ENCODE measurements at places on chromosomes 11 and 22. TPM values are rescaled to one million over a fixed set of nuclear protein-coding genes. Genes with fewer than 3 reads are reported as not detected.

DNA sequence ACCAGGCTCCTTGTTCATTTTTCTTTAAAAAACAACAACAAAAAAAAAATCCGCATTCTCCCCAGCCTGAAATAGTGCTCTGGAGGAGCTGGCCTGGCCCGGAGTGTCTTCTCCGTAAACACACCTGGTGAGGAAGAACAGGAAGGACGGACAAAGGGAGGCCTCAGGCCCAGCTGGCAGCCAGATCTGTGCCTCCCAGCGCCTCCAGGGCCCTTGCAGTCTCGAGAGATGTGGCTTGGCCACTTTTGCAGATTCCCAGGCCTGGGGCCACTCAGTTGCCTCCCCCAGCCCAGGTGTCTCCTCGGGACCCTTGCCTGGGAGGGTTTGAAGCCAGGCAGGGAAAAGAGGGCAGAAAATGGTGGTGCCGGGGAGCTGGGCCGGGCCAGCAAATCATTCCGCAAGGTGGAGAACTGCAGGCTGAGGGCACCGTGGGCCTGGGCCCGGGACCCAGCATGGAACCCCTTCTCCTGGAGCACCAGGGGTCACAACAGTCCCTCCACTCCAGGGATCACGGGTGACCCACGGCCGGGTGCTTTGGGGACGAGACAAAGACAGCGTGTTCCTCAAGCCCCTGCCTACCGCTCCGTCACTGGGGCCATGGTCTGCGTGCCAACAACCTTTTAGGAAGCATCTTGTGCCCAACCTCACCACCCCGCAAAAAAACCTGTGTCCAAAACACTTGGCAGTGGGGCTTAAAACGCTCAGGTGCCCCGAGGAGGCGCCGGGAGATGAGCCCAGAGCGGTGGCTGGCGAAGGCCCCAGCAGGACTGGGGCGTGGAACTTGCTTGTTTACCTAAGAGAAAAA, 67.1 kb upstream of the WNT7B start:
- DNase-seq = no peak

GRCh38 chr22:36977947-36978660, 41.1 kb downstream of the TST start:
- peak; percentile 70 for DNase-seq

GRCh38 chr11:75135021-75135650, 15.8 kb upstream of the SLCO2B1 start:
- no peak for DNase-seq

DNA sequence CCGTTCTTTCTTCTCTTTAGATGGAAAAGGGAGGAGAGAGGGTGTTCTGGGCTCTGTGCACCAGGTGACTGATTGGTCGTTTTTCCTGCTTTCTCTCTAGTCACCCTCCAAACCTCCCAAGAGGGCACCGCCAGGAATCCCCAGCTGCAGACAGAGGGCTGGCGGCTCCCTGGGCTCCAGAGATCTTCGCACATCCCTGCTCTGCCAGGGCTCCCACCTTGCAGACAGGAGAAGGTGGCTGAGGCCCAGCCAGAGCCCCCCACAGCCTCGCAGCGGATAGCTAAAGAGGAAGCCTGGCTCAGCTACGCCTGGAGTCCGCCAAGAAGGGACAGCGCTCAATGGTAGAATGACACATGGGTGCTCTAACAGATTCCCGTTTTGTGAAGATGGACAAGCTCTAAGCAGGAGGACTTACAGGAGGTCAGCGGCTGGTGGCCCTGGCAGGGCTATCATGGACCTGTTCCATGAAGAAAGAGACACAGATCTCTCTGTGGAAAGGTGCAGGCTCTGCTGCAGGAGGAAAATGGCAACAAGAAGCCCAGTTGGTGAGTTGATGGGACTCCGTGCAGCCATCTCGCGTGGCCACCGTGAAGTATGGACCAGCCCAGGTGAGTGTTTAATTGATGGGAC, 976.9 kb downstream of the BRD1 start:
- no peak for DNase-seq

GRCh38 chr11:1830322-1831223, 4.2 kb upstream of the SYT8 start:
- no peak for DNase-seq

DNA sequence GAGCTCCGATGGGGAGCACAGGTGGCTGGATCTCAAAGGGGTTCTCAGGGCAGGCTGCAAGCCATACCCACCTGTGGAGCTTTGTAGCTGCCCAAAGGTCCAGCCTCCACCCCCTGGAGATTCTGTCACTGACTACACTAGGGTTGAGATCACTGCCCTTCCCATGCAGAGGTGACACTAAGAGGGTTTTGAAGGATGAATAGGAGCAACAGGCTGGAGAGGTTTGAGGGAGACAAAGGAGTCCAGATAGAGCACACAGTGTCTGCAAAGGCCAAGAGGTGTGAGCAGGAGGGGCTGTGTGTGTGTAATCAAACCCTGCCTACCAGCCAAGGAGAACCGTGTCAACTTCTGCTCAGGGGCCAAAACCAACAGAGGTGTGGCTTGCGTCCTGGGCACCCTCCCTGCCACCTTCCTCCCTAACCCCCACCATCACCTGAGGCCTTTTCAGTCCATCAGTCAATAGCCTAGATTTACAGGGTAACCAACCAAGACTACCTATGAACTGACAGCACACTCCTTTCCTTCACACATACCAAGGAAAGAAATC, 43.0 kb upstream of the WNT11 start:
- DNase-seq = no peak

- DNase-seq = no peak
Observed at GRCh38 chr11:112513417-112513816, 252.8 kb upstream of the PLET1 start.

GRCh38 chr22:27204817-27205216, 547.4 kb downstream of the MIAT start:
- DNase-seq = no peak

DNA sequence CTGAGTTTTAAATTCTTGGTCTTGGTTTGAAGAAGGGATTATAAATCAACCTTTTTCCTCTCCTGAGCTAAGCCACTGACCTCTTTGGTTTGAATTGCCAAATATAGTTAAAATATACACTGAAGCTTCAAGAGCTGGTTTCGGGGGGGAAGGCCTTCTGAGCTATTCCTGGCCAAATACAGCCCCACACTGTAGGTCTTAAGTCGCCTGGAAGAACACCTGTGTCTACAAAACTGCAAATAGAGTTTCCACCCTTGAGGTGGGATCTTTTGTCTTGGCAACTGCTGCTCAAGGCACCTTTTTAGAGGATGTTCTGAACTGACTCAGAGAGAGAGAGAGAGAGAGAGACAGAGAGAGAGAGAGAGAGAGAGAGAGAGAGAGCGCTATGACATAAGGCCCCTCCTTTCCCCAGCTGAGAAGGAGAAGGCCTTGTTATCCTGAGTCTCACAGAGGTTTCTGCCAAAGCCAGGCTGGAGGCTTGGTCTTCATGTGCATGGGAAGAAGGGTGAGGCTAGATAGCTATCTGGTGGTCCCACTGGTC, 5.5 kb downstream of the ADM start:
- no peak for DNase-seq

GRCh38 chr11:45470794-45471167, 184.6 kb upstream of the SYT13 start:
- DNase-seq = no peak

DNA sequence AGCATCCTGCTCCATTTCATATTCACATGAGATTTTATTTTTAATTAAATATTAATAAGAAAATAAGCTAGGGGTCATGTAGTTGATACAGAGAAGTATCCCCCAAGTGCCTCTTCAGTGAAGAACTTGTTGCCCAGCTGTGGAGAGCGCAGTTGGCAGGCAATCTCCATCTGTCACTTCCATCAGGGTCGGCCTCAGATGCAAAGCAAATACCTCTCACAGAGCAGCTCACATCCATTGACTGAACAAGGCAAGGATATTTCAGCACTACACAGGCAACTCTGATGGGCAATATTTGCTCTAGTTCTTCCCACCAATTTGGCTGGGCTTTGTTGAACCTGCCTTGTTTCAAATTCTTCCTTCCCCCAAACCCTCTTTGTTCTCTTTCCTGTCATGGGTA, 129.4 kb downstream of the NOX4 start:
- DNase-seq = no peak

DNA sequence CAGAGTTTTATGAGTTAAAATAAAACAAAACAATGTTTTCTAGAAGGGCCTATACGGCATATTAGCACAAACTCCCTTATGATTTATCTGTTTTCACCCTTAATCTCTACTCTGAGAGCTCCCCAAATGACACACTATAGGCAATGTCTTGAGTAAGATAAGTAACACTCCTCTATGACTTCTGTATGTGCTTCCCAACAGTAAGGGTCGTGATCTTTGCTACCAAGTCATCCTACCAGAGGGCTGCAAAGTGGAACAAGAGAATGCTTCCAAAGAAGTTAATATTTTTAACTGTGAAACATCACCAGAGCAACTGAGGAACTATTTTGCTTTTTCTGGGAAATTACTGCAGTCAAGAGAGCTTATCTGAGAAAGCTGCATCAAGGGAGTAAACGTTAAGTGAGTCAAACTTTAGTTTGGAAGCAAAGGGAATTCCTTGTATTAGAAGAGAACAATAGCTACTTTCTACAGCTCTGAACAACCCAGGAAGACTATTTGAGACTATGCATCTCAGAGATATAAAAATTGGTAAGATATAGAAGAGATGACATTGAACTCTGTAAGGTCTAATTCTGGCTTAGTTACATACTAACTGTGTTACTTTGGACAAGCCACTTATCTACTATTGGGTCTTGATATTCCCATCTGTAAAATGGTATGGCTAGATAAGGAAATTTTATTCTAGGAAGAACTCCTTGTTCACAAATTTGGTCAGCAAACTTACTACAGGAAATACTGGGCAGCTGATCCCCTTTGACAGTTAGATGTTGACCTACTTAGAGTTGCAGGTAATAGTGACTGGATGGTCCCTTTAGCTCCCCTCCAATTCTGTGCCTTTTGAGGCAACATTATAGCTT, 43.7 kb upstream of the CCDC34 start:
- DNase-seq = no peak

- no peak for DNase-seq
Observed at GRCh38 chr22:42699976-42700352, 20.7 kb downstream of the A4GALT start.

DNA sequence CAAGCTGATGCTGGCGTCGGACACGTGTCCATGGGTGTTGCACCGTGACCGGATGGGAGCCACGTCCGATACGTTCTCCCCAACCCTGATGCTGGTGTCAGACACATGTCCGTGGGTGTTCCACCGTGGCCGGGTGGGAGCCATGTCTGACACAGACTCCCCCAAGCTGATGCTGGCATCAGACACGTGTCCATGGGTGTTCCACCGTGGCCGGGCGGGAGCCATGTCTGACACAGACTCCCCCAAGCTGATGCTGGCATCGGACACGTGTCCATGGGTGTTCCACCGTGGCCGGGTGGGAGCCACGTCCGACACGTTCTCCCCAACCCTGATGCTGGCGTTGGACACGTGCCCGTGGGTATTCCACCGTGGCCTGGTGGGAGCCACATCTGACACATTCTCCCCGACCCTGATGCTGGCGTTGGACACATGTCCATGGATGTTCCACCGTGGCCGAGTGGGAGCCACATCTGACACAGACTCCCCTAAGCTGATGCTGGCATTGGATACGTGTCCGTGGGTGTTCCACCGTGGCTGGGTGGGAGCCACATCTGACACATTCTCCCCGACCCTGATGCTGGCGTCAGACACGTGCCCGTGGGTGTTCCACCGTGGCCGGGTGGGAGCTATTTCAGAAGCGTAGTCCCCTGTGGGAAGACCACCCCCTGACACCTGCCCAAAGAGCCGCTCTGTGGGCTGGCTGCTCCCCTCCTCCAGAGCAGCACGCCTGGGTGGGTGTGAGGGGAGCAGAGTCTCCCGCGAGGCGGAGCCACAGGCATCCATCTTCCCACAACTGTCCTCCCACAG, 20.0 kb downstream of the SELENOO start:
- DNase-seq = no peak

- no peak for DNase-seq
Observed at GRCh38 chr22:26709617-26710390, 52.4 kb downstream of the MIAT start.

DNA sequence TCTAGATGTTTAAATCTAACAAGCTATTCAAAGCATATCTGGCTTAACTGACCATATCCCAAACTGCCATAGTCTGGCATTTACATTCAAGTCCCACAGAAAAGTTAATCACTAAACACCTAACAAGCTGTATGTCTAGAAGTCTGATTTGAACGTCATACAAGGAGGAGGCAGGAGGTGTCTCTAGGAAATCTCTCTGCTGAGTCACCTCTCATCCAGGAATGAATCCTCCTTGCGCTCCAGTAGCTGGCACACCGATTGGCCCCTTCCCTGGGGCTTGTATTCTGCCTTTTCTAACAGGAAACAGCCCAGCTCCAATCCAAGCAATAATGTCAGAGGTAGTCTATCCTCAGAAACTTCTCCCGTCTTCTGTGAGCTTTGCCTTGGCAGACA, 31.8 kb downstream of the FEZ1 start:
- DNase-seq = no peak

GRCh38 chr22:48751539-48752437, 1075.9 kb downstream of the BRD1 start:
- no peak for DNase-seq

DNA sequence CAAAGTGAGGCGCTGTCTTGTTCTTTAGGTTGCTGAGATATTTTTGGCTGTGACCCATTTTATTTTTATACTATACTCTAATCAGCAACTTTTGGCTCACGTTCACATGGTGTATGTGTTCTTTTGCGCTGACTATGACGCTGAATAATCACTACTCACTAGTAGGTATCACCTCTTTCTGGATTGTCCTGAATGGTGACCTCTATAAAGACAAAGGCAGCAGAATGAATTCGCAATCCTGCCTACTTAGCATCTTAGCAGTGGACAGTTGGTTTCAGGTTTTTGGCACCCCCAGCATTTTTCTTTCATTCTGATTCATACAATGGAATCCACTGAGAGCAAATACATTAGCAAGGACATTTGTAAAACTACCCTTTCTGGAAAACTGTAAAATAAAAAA, 351.3 kb downstream of the JRKL start:
- DNase-seq = no peak

DNA sequence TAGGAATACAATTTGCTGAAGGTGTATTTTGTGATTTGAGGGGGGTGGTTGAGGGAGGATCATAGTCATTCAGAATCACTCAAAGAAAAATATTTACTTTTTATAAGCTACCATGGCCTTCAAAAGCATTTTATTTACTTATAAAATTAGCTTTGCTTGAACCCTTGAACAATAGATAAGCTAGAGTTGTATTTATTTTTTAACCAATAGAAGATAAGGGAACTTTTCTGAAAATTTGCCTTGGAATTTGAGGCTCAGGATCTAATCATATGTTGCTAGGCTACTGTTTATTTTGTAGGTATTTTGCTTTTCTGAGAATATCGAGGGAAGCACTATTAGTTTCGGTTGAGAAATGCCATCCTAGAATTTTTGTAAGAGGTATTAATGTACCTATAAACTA, 82.1 kb downstream of the EMSY start:
- DNase-seq = no peak

- DNase-seq = no peak
Observed at GRCh38 chr11:120211522-120212258, 858 bp downstream of the OAF start.

Gene OTOG
- total RNA-seq = 0.07 TPM

Gene KRTAP5-8
- total RNA-seq = not detected

Gene C22orf31
- total RNA-seq = not detected

Gene PRG3
- not detected for total RNA-seq

Gene SCARF2
- total RNA-seq = 2.5 TPM

All from HCT116 (cell line).